Naive thymus-derived CD8-positive, alpha-beta T cell (primary cell): ENCODE measurements at places on chromosomes 7 and 10. TPM values are rescaled to one million over a fixed set of nuclear protein-coding genes. Genes with fewer than 3 reads are reported as not detected.

Gene ZNF789
- polyA plus RNA-seq, result 8.2 TPM

DNA sequence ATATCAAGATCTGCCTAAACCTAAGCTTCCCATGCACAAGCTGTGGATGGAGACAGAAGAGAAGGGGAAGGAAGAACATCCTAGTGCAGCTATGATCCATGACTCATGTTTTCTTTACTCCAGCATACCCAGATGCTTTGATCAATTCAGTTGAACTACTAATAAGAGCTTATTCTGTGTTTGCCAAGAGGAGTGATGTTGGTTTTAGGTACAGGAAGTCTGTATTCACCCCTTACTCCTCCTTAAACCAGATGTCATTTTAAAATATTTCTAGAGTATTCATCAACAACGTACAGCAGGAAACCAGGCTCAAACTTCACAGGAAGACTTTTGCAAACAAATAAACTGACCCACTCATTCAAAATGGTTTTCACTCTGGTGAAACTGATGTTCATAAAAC lies 29.2 kb downstream of the PANK1 start:
- peaks cover 6% of the 10 kb centered on the region for H3K36me3 ChIP-seq
- H3K4me1 ChIP-seq, result peaks cover 7% of the 10 kb centered on the region
- no peak overlapping the region for H3K4me3 ChIP-seq
- DNase-seq, result no peak
- no peaks in the 10 kb centered on the region for H3K27me3 ChIP-seq

- no peak for DNase-seq
- no peaks in the 10 kb centered on the region for H3K27me3 ChIP-seq
- H3K27ac ChIP-seq, result no peak overlapping the region
- H3K4me1 ChIP-seq, result no peaks in the 10 kb centered on the region
These were observed 251.4 kb upstream of the ZMIZ1 start for GRCh38 chr10:78817361-78817760.

DNA sequence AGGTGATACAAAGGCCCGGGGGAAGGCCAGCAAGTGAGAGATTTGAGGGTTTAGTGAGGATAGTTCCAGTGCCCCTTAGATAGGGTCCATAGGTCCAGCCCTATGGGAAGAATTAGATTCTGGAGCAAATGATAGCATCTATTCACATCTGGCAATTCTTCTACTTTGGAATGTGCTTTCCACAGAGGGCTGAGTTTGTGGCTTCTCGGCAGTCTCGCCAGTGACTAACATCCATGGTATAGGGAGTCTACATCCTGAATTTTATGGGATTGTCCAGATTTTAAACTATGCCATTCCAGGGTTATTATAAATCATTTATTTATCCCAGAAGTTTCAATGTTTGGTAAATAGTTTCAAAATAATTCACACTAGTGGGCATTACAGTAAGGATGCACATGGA lies 207.3 kb upstream of the ADO start:
- H3K27me3 ChIP-seq, result no peaks in the 10 kb centered on the region
- no peak for DNase-seq
- H3K36me3 ChIP-seq, result no peaks in the 10 kb centered on the region
- no peaks in the 10 kb centered on the region for H3K4me1 ChIP-seq
- no peak overlapping the region for H3K27ac ChIP-seq

- DNase-seq, result no peak
- H3K4me1 ChIP-seq, result no peaks in the 10 kb centered on the region
- H3K27me3 ChIP-seq, result peaks cover 9% of the 10 kb centered on the region
- no peak overlapping the region for H3K4me3 ChIP-seq
- peaks cover 8% of the 10 kb centered on the region for H3K36me3 ChIP-seq
These were observed 23.7 kb upstream of the DDC start for GRCh38 chr7:50588937-50589336.

DNA sequence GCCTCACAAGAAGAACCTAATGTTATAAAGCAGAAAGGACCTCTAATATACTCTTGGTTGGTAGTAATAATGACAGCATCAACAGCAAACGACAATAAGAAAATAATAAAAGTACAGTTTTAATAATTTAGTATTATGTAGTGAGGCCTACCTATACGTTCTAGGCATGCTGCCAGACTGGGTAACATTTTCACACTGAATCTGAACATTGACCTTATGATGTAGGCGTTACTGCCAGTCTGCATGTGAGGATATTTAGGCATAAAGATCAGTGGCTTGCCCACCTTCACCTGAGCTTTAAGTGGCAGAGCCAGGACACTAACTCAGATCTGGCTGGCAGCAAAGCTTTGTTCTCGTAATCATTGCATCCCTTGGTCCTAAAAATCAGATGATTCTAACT lies 2.5 kb downstream of the FGL2 start:
- H3K27ac ChIP-seq, result no peak overlapping the region
- DNase-seq, result no peak
- H3K4me1 ChIP-seq, result peaks cover 57% of the 10 kb centered on the region
- no peaks in the 10 kb centered on the region for H3K27me3 ChIP-seq

Gene NRG3
- not detected for polyA plus RNA-seq

DNA sequence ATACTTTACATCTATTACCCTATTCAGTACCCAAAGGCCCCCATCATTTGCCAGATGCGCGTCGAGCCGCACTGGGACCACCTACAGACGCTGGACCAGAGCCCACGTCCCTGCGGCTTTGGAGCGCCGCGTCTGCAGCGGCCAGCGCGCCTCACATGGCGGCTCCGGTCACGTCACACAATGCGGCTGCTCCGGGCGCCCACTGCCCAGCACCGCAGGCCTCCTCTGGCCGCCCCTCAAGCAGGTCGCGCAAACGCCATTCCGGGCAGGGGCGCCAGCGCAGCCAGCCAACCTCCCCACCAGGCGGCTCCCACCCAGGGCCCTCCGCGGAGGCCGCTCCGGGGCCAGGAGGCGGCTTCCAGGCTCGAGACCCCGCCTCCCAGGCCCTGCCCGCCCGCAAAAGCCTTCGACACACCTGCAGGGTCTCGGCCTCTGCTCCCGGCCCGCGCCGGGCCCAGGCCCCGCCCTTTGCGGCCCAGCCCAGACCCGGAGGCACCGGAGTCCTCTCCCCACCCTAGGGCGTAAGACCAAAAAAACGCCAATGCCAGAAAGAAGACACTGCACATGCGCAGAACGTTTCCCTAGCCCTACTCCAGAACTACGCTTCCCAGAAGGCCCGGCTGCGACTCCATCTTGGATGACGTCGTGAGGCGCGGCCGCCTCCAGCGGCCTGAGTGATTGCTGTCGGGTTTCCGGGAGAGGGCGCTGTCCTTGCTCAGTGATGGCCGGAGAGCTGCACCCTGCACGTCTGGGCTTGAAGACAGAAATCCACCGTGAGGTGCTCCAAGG lies at the start of gene ZNF25:
Gene ZNF25, minus strand, starts transcription at position 557 of the 789 bp plus-strand sequence. CDS start 4,925 bp downstream, outside the sequence.
- DNase-seq, result peak; percentile 94
- H3K4me3 ChIP-seq, result peak within 1 kb of the TSS; percentile 98
- peaks cover 29% of the 10 kb centered on the region for H3K4me1 ChIP-seq
- peaks cover 6% of the 10 kb centered on the region for H3K36me3 ChIP-seq
- H3K27ac ChIP-seq, result peak within 1 kb of the TSS; percentile 97

DNA sequence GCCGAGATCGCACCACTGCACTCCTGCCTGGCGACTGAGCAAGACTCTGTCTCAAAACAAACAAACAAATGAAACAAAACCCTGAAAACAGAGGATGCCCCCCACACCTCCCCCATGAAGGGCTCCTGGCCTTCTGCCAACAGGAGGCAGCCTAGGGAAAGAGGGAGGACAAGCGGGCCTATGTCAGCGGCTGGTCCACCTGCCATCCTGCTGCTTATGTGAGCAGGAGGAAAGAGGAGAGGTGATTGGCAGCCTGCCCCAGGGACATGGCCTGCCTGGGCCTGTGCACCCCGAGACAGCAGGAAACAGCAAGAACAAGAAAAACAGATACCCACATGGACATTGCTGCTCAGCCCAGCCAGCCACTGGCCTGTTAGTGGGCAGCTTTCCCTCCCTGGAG lies 9.1 kb upstream of the ZNF316 start:
- H3K4me3 ChIP-seq, result no peak overlapping the region
- no peaks in the 10 kb centered on the region for H3K27me3 ChIP-seq
- H3K27ac ChIP-seq, result no peak overlapping the region
- H3K4me1 ChIP-seq, result peaks cover 25% of the 10 kb centered on the region
- no peak for DNase-seq

- no peaks in the 10 kb centered on the region for H3K4me1 ChIP-seq
- H3K36me3 ChIP-seq, result peaks cover 14% of the 10 kb centered on the region
- H3K27ac ChIP-seq, result no peak overlapping the region
- H3K27me3 ChIP-seq, result no peaks in the 10 kb centered on the region
These were observed 13.5 kb upstream of the GTPBP4 start for GRCh38 chr10:974785-975074.

GRCh38 chr10:119316729-119317097 lies 109.3 kb downstream of the GRK5 start:
- DNase-seq, result no peak
- no peaks in the 10 kb centered on the region for H3K36me3 ChIP-seq
- no peak overlapping the region for H3K4me3 ChIP-seq

Gene CALN1
- not detected for polyA plus RNA-seq

DNA sequence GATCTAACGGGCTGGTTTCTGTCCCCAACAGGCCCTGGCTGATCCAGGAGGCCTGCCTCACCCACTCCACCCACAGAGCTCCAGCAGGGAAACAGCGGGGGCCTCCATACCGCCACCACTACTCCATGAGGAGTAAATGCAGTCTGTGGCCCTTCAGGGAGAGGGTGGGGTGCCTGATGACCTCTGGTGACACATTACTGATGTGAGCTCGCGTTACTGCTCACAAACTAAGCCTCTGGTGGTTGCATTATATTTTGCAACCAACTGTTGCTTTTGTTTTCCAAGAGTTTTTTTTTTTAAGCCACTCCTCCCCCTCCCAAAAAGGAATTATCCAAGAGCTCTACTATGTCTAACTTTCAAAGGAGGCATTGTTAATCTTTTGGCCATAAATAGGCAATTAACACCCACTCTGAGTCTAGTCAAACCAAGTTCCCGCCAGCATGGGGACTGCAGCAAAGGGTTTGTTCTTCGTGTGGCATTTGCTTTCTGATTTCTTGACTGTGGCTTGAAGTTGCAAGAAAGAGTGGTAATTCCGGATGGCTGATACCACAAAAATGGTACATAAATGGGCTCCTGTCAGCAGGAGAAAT lies 72.6 kb downstream of the FAM53B start:
- H3K27ac ChIP-seq, result peak overlapping the region; percentile 50
- no peaks in the 10 kb centered on the region for H3K36me3 ChIP-seq
- H3K27me3 ChIP-seq, result no peaks in the 10 kb centered on the region
- DNase-seq, result peak; percentile 16
- H3K4me3 ChIP-seq, result peak overlapping the region; percentile 72

DNA sequence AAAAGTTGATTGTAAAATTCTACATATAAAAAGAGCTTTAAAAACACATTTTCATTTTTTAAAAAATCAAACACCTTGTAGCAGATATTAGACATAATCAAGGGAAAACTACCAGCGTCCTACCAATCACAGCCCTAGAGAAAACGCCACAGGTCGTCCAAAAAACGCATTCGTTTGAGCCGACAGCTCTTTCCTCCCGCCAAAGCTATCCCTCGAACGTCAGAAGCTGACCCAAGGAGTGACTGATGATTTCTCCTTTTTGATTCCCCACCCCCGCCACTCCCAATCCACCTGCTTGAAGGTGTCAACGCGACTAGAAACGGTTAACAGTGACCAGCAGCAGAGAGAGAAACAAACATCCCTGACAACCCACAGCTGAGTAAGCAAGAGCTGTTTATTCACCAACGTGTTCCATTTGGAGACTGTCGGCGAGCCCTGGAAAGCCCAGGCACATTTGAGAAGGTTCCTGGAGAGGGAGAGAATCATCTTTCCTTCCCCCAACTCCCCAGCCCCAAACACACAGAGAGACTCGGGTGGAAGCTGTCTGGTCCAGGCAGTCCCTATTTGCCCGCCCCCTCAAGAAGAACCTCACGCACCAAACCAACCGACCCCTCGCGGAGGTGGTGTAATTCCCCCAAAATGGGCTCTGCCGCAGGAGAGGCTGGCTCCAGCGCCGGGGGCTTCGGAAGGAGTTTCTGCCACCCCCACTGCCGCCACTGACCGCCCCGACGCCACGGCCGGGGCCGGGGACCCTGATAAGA lies 622 bp downstream of the CPEB3 start:
- H3K27me3 ChIP-seq, result no peaks in the 10 kb centered on the region
- DNase-seq, result peak; percentile 5
- no peaks in the 10 kb centered on the region for H3K36me3 ChIP-seq

Gene TMEM196
- not detected for polyA plus RNA-seq

DNA sequence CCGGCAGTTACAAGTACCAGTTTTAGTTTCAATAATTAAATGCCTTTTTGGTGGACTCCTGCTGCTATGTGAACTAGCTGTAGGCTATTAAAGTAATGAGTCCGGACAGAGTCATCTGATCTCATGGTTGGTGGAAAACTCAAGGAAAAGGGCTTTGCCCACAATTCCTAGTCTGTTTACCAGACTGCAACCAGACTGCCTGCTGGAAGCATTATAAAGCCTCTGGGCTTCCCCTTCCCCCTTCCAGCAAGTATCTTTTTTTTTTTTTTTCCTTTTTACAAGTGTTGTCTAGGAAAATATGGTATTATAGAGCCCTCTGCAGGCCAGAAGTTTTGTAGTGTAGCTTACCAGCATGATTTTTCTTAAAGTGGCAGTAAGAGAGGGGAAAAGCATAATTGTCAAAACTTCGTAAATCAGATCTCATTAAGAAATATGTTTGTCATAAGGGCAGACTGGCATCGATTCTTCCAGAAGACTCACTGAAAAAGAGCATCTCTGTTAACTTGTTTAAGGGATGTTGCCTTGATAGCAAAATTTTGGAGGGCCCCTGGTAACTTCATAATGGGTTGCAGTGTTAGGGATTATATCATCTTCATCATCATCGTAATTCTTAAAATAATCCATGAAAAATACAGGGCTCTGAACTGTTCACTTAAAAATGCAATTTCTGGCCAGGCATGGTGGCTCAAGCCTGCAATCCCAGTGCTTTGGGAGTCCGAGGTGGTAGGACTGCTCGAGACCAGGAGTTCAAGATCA lies 181.3 kb downstream of the TAX1BP1 start:
- H3K36me3 ChIP-seq, result no peaks in the 10 kb centered on the region
- no peak overlapping the region for H3K4me3 ChIP-seq
- no peaks in the 10 kb centered on the region for H3K4me1 ChIP-seq
- no peak overlapping the region for H3K27ac ChIP-seq
- DNase-seq, result no peak

GRCh38 chr7:138867744-138868143 lies 69.7 kb upstream of the ATP6V0A4 start:
- no peak overlapping the region for H3K27ac ChIP-seq
- no peak for DNase-seq
- peaks cover 4% of the 10 kb centered on the region for H3K4me1 ChIP-seq
- no peak overlapping the region for H3K4me3 ChIP-seq

Gene SLC12A9
- polyA plus RNA-seq, result 8.0 TPM

- H3K27me3 ChIP-seq, result no peaks in the 10 kb centered on the region
- no peak overlapping the region for H3K4me3 ChIP-seq
- H3K4me1 ChIP-seq, result no peaks in the 10 kb centered on the region
- H3K27ac ChIP-seq, result no peak overlapping the region
- H3K36me3 ChIP-seq, result peaks cover 26% of the 10 kb centered on the region
These were observed 22.8 kb upstream of the ADAMTS14 start for GRCh38 chr10:70649526-70649925.

- peaks cover 9% of the 10 kb centered on the region for H3K36me3 ChIP-seq
- peak overlapping the region; percentile 99 for H3K4me3 ChIP-seq
- H3K27me3 ChIP-seq, result no peaks in the 10 kb centered on the region
- peak; percentile 5 for DNase-seq
- peaks cover 65% of the 10 kb centered on the region for H3K4me1 ChIP-seq
- H3K27ac ChIP-seq, result peak overlapping the region; percentile 100
These were observed 457 bp downstream of the ACADSB start for GRCh38 chr10:123009105-123009820.

GRCh38 chr10:92248566-92248965 lies 42.3 kb downstream of the CPEB3 start:
- H3K4me1 ChIP-seq, result no peaks in the 10 kb centered on the region
- no peak for DNase-seq
- H3K27ac ChIP-seq, result no peak overlapping the region
- no peaks in the 10 kb centered on the region for H3K27me3 ChIP-seq
